ENCODE measurements at places on chromosomes 7 and 10. TPM values are rescaled to one million over a fixed set of nuclear protein-coding genes. Genes with fewer than 3 reads are reported as not detected.

- H3K4me1 ChIP-seq = peaks cover 25% of the 10 kb centered on the region
- DNase-seq = peak; percentile 95
- no peaks in the 10 kb centered on the region for H3K36me3 ChIP-seq
- no peaks in the 10 kb centered on the region for H3K27me3 ChIP-seq
Measured at GRCh38 chr10:69318106-69318866, 40.0 kb downstream of the HK1 start.

DNA sequence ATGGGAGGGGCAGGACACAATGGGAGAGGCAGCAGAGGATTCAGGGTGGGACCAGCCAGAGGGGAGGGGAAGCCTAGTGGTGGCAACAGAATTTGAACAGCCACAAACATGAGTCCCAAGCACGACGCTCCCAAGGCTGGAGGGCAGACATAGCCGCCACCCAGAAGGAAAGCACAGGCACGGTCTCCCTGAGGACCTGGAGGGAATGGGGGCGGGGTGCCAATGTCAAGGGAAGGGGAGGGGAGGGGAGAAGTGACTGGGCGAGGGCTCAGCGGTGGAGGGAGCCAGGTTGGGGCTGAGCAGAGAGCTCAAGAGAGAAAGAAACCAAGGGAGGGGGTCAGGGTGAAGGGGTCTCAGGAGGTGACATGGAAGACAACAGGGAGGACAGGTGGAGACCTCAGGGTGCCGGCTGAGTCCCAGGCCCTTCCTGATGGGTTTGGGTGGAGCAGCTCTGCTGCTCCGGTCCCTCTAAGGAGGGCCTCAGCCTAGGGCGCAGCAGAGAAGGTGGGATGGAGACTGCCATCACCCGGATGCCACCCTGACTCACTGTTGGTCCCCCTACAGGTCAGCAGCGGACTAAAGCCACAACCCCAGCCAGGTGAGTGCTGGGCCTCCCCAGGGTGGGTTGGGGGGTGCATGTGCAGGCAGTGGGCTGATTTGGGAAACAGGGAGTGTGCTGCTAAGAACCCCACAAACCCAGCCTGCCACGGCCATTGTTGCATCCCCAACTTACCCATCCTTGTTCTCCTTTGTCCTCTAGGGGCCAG, 24.2 kb downstream of the PILRA start:
- no peaks in the 10 kb centered on the region for H3K36me3 ChIP-seq
- no peaks in the 10 kb centered on the region for H3K27me3 ChIP-seq
- no peak overlapping the region for H3K27ac ChIP-seq
- no peaks in the 10 kb centered on the region for H3K4me1 ChIP-seq
- H3K4me3 ChIP-seq = no peak overlapping the region

Gene ADCYAP1R1
- total RNA-seq = 0.11 TPM

GRCh38 chr7:42238709-42239366, 1.8 kb upstream of the GLI3 start:
- H3K4me1 ChIP-seq = peaks cover 37% of the 10 kb centered on the region
- H3K4me3 ChIP-seq = peak overlapping the region; percentile 89
- DNase-seq = peak; percentile 58
- H3K27me3 ChIP-seq = no peaks in the 10 kb centered on the region

- no peak for DNase-seq
- H3K27ac ChIP-seq = no peak overlapping the region
- H3K4me1 ChIP-seq = no peaks in the 10 kb centered on the region
- no peaks in the 10 kb centered on the region for H3K27me3 ChIP-seq
- no peaks in the 10 kb centered on the region for H3K36me3 ChIP-seq
Measured at GRCh38 chr7:17168416-17168815, 130.0 kb upstream of the AHR start.

- H3K36me3 ChIP-seq = no peaks in the 10 kb centered on the region
- peaks cover 28% of the 10 kb centered on the region for H3K4me1 ChIP-seq
- H3K4me3 ChIP-seq = peak within 1 kb of the TSS; percentile 70
- H3K27ac ChIP-seq = no peak within 1 kb of the TSS
Measured at GRCh38 chr10:110643653-110644597, at the start of gene RBM20. Gene RBM20, plus strand, starts transcription at chr10:110644336. Its CDS starts 119 bp downstream, at chr10:110644455.

DNA sequence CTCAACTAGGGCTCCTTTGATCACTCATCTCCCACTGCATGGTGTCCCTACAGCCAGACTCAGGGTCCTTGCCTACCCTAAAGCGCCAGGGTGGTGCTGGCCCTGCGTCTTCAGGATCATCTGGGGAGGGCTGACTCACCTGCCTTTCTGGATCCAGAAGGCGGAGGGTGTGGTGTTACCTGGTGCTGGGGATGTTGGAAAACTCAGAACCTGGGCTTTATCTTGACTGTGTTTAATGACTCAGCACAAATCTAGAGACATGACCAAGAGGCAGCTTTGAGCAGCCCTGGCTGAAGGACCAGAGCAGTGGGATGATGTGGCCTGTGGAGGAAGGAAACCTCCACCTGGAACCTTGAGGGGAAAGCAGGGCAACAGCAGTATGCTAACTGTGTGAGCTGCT, 96.5 kb downstream of the GRK5 start:
- H3K4me3 ChIP-seq = no peak overlapping the region
- no peaks in the 10 kb centered on the region for H3K27me3 ChIP-seq
- DNase-seq = no peak
